ENCODE measurements at places on chromosomes 11 and 22. TPM values are rescaled to one million over a fixed set of nuclear protein-coding genes. Genes with fewer than 3 reads are reported as not detected.

Gene DAGLA
- 0.05 TPM for total RNA-seq

Gene SLC25A45
- total RNA-seq: 14.4 TPM

DNA sequence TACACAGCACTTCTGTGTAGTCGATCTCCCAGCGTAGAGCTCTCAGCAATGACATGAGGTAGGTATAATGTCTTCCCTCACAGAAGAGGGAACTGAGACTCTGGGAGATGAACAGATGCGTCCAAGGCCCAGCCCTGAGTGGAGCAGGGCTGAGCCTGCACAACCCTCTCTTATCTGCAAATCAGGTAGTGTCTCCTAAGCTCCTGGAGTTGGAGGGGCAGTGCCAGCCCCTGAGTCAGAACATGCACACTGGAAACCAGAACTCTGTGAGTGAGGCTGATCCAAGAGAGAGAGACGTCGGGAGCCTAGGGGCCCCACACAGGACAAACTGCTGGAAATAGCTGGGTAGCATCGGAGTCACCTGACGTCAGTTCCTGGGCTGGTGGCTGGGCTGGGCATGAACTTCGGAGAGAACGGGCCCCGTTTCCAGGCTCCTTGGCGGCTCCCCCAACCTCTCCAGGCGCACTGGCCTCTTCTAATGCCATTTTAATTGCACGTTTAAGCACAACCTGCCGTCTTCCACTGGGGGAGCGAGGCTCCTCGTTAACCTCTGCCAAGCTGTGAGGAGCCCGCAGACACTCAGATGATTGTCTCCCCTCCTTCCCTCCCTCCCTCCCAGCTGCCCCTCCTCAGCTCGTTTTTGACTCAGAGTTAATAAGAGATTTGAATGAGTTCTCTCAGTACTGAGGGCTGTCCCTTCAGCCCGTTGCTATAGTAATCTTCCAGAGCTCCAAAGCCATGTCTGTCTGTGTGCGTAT is 191.2 kb upstream of the TBCEL start:
- no peak for DNase-seq

- no peak for DNase-seq
These were observed 11.9 kb downstream of the FAM83F start for GRCh38 chr22:40006641-40007040.

DNA sequence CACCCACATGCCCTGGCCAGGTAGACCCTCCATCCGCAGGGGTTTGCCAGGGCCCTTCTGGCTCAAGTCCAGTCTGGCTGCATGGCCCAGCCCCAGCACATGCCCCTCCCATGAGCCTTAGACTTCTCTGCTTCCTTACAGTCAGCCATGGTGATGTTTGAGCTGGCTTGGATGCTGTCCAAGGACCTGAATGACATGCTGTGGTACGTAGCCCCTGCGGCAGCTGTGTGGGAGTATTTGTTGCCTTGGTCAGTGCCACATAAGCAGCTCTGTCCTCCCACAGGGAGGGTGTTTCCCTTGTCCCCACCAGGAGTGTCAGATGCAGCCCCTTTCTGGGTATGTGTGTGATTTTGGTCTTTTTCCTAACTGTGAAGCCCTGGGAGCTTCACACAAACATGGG is 17.5 kb downstream of the CDC45 start:
- DNase-seq: no peak

- DNase-seq: no peak
These were observed 11.5 kb downstream of the CTNND1 start for GRCh38 chr11:57773026-57773598.

GRCh38 chr22:20578707-20579106 is 71.3 kb downstream of the MED15 start:
- no peak for DNase-seq

DNA sequence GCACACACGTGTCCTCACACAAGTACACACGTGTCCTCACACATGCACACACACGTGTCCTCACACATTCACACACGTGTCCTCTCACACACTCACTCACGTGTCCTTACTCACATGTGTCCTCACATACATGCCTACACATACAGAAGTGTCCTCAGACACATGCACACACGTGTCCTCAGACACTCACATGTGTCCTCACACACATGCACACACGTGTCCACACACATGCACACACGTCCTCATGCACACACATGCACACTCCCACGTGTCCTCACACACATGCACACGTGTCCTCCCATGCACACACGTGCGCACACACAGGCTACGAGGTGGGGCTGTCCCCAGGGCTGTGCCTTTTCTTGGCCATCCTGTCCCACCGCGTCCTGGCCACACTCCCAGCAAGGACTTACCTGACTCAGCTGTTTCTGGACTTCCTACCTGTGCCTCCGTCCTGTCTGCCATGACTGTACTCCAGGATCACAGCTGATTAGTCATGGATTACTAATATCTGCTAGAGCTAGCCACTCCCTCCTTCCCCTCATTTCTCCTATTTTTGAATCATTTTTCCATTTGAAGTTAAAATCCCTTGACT is 990.2 kb downstream of the BRD1 start:
- no peak for DNase-seq

- DNase-seq: no peak
These were observed 1.5 kb downstream of the FHIP1B start for GRCh38 chr11:6232899-6233298.

Gene TYR
- total RNA-seq: not detected

DNA sequence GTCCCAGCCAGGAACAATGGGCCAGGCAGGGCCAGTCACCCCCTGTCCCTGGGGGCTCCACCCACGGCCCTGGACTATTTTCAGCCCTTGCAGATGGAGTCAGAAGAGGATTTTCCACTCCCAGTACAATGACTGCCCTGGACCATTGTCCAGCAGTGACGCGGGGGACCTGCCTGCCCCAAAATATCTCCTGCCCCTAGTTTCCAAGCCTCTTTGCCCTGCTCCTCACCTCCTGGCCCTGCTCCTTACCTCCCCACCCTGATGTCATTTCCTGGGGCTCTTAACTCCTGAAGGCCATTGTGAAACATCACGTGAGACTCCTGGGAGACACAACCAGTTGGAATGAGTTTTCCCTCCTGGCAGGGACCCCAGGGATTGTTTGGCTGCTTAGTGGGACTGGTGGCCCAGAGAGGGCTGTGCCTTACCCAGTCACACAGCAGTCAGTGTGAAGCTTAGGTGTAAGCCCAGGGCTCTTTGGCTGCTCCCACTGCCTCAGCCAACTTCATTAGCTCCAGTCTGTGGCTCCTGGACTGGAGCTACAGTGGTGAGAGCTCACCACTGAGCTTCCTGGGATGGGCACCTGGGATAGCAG is 22.2 kb downstream of the P2RY2 start:
- no peak for DNase-seq

DNA sequence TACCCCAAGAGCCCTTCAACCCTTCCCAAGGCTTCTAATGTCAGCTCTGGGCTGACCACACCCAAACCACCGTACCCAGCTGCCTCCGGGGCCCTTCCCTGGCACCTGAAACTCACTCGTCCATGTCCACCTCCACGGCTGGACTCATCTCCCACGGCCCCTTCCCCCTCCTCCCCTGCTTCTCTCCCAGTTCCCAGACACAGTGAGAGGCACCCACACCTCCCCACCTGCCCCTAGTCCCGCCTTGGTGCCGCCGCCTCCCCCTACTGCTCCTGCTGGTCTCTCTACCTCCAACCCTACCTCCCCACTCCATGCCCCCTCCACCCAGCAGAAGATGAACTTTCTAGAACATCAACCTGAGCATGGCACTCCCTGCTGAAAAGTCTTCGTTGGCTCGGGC is 39.5 kb downstream of the ELFN2 start:
- no peak for DNase-seq

Gene SMC1B
- 1.8 TPM for total RNA-seq

DNA sequence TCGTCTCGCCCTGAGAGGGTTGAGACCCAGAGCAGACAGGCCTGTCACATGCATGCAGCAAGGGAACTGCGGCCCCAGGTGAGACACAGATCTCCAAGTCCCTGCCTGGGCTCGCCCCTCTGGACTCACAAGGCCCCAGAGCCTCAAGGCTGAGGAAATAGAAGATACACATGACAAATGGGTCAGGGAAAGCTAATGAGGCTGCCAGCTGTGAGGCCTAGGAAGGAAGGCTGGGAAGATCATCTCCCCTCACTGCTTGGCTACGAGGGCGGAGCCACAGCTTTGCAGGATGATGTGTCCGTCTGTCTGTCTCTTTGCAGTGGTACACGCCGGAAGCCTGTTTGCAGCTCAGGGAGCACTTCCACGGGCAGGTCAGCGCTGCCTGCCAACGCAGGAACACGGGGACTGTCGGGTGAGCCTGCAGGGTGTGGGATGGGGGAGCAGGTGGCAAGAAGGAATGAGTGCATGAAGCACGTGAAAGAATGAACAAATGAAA is 4.5 kb downstream of the RAB36 start:
- no peak for DNase-seq

DNA sequence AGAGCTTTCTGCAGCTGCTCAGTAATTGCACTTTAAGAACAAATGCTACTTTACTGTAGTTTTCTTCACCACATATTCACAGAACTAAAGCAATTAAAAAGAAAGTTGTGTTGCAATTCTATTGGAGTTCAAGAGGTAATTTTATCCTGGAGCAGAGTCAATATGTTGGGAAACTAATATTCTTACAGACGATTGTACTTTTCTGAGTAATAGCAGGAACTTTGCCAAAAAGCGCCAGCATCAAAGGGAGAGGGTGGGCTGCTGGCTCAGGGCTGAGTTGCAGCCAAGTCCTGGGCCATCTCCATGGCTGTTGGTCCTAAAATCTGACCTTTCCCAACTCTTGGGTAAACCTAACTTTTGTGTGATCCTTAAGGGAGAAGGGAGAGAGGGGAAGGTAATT is 73.6 kb upstream of the MYO18B start:
- DNase-seq: no peak

- no peak for DNase-seq
These were observed 12.9 kb downstream of the BIRC3 start for GRCh38 chr11:102330231-102330630.

DNA sequence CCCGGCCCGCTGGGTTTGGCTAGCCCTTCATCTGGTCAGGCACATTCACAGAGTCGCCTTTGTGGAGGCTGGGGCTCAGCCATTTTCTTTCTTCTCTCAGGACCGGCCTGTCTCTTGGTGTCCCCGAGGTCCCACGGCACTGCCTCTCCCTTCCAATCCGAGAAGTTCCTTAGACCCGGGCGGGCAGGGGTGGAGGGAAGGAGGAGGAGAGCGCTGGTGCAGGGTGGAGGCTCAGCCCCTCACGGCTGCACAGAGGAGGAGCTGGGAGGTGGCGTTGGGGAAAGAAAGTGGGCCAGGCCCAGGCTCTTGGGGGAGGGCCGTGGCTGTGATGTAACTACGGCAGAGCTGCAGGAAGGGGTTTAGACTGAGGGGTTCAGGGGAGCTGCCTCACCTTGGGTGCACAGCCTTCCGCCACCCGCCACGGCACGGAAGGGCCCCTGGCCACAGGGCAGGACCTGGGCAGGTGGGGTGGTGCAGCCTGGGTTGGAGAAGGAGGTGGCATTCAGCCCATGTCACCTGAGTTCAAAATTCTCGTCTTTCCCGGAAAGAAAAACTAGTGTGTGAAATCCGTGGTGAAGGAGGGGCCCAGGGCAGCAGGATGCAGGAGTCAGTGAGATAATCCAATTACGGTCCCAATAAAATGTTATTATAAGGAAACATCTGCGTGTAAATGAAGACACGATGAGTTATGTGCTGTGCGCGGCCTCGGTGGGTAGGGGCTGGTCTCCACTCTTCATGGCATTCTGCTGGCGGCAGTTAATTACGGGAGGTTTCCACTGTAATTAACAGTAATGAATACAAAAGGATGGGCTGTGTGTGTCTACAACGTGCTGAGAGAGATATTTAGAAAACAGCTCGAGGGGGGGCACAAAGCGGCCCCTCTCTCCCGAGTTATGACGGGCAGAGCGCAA is 1.7 kb downstream of the BRSK2 start:
- no peak for DNase-seq

DNA sequence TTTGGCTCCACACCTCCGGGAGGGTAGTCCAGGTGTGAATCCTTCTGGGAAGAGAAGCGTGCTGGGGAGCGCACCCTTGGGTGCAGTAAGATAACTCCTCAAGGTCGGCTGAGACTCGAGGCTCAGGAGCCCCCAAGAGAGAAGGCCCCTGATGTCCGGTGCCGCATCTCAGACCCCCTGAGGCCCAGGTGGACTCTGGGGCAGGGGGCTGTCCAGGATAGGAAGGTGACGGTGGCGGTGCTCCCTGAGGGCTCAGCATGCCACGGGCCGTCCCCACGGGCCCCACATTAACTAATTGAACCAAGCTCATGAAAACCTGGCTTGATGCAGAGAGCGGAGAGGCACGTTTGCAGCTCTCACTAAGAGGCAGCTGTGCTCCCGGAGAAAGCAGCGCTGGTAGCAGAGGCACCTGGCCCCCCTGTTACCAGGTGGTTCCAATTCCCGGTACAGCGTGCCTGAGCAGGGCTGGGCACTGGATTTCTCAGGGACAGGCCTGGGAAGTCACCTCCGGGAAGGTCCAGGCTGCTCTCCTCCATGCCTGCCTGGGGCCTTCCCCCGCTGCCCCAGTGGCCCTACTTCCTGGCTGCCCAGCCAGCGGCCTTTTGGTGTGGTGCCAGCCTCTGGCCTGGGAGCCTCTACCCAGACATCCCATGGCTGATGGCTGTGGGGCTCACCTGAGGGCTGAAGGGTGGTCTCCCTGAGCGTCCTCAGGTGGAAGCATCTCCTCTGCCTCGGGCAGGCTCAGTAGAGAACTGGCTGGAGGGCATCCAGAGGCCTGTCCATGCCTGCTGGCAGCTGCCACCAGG is 1.1 kb downstream of the KCNQ1 start:
- no peak for DNase-seq

DNA sequence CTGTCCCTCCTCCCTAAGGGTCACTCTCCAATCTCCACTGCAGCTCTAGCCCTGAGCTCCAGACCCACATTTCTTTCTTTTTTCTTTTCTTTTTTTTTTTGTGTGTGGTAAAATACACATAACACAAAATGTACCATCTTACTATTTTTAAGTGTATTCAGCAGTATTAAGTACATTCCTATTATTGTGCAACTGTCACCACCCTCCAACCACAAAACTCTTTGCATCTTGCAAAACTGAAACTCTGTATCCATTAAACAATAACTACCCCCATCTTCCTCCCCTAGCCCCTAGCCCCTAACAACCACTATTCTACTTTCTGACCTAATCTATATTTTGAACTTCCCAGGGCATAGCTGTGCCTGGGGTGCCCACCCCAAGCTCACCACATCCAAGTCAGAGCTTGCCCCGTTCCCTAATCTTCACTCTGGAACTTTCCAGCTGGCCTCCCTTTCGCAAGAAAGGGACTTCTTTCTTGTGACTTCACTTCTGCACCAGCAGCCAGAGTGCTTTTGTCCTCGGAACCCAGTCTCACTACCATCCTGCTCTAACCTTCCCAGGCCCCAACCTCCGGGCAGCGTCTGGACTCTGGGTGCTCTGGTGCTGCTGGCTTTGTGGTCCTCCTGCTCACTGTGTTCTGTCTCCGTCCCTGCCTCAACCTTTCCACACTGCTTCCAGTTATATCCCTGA is 30.7 kb downstream of the PARVG start:
- DNase-seq: no peak

Gene GTF2H1
- total RNA-seq: 46.6 TPM

- DNase-seq: no peak
These were observed 144.7 kb downstream of the ENTHD1 start for GRCh38 chr22:39748877-39749276.

- no peak for DNase-seq
These were observed 10.4 kb upstream of the SAMM50 start for GRCh38 chr22:43944670-43945430.

- no peak for DNase-seq
These were observed 7.4 kb downstream of the DUSP8 start for GRCh38 chr11:1564535-1565172.

GRCh38 chr11:35539781-35540281 is 14.4 kb upstream of the PAMR1 start:
- no peak for DNase-seq
